ENCODE measurements at places on chromosomes 3 and 15. TPM values are rescaled to one million over a fixed set of nuclear protein-coding genes. Genes with fewer than 3 reads are reported as not detected.

DNA sequence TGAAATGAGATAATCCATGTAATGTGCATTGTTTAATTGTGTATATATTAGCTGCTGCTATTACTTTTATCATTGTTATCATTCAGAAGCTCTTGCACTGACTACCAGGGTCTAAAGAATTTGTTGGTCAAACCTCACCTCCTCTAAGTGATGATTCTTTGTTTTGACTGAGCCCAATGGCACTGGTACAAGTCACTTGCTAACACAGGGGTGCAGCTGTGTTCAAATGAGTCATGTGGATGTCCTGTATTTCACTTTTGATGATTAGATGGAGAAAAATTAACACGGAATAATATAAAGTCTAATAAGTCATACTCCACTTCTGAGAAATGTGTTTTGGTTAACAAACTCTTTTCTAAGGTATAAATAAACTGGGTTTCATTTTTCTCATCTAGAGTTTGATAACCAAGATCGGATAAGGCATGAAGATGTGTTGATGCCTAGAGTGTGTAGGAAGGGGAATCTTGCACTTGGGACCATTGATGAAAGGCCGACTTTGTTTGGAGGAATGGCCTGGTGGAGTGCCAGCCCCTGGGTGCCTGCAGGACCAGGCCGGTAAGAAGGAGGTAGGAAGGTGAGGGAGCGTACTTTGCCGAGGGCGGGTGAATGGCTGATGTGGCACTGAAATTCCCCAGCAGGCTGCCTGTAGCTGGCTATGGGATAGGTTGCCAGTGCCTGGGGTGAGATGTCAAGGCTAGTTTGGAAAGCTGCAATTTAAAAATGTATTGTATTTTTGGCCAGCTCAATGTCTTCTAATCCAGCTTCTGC, 244.7 kb upstream of the ZPLD1 start:
- no peaks in the 10 kb centered on the region for H3K4me1 ChIP-seq
- no peak overlapping the region for H3K4me3 ChIP-seq
- H3K36me3 ChIP-seq: no peaks in the 10 kb centered on the region
- no peak overlapping the region for H3K27ac ChIP-seq
- H3K27me3 ChIP-seq: no peaks in the 10 kb centered on the region

The PIK3CA gene
- total RNA-seq: 27.3 TPM

DNA sequence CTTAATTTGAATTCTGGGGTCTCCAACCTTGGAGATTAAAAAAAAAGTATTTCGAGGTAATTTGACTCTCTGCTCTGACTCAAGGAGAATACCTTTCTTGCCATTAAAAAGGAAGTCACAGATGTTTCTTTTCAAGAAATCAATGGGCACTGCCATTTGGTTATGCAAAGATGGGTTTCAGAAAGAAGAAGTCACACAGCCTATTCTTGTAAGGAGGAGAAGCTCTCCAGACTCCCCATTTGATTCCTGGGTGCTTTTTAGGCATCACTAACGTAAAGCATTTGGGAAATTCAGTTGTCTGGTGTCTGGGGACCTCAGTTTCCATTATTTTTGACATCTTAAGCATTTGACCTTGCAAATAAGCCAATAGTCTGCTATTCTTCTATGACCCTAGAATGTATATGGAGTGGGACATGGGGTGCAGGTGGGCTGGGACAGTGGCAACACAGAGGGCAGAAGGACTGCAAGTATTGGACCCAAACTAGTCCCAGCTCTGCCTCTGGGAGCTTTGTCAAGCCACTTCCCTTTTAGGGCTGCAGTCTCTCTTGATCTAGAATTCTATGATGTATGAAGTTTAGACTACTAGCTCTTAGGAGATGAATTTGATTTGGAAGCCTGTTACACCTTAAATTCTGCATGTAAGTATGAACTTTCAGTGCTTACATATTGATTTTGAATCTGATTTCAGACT, 27.8 kb downstream of the IL5RA start:
- H3K4me1 ChIP-seq: no peaks in the 10 kb centered on the region
- no peaks in the 10 kb centered on the region for H3K27me3 ChIP-seq
- no peak for DNase-seq
- H3K4me3 ChIP-seq: no peak overlapping the region
- H3K36me3 ChIP-seq: no peaks in the 10 kb centered on the region
- no peak overlapping the region for H3K27ac ChIP-seq

The MESD gene
- 24.5 TPM for total RNA-seq

DNA sequence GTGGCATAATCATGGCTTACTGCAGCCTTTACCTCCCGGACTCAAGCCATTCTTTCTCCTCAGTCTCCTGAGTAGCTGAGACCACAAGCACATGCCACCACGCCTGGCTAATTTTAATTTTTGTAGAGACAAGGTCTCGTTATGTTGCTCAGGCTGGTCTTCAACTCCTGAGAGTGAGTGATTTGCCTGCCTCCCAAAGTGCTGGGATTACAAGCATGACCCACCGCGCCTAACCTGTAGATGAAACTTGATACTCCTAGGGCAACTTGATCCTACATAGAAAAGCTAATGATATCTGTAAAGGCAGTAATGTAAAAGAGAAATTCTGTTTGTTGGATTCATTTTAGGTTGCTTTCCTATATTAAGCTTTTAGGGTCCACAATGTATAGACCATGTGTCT, 391.9 kb upstream of the THRB start:
- H3K36me3 ChIP-seq: no peaks in the 10 kb centered on the region
- H3K27me3 ChIP-seq: no peaks in the 10 kb centered on the region
- DNase-seq: no peak
- no peak overlapping the region for H3K4me3 ChIP-seq

DNA sequence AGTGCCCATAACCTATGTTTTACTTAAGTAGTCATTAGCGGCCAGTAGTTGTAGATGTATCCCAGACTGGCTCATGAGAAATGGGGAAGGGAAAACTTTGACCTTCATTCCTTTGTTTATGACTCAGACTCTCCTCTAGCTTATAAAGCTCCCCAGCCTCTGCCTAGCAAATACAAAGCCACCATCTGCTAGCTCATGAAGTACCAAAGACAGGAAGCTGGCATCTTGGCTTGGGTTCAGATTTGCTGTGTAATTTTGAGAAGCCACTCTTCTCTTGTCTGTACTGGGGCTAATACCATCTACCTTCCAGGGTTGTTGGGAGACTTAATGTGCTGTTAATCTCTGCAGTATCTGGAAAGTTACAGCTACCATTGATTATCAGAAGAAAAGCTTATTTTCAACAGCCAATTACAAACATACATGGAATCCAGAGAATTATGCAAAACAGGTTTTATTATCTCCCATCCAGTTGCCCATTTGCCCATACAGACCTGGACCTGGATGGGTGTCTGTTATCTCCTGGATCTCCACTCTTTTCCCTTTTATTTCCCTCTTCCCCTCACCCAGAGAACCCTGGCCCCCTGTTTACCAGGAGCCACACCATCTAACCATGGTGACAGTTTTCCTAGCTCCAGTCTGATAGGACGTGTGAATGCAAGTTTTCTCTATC, 153.8 kb downstream of the SEMA6D start:
- H3K27me3 ChIP-seq: no peaks in the 10 kb centered on the region
- DNase-seq: no peak
- no peak overlapping the region for H3K27ac ChIP-seq
- H3K4me3 ChIP-seq: no peak overlapping the region

DNA sequence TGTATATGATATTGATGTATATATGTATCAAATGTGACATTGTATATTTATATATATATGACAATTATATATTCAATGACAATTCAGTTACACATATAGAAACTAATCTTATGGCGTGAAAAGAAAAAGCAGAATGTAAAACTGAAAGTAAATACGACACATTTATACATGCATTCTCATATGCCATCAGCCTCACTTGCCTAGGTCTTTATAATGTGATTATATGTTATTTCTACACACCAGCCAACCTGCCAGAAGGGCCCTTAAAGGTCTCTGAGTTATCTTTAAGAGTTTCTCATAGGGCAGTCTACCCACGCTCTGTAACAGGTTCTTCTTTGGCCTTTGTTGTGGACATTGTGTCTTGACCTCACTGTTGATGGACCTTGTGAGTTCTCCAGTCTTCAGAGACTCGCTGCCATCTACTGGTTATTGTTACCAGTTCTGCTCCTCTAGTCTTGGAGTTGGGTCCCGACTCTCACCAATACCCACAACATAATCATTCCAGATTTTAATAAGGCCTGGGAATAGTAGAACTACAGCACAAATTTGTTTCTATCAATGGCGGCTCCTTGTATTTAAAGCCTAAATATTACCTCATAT, 371.5 kb upstream of the GOLIM4 start:
- no peaks in the 10 kb centered on the region for H3K27me3 ChIP-seq
- no peak for DNase-seq
- H3K4me3 ChIP-seq: no peak overlapping the region

The ITGB5 gene
- total RNA-seq: 9.6 TPM

- H3K27ac ChIP-seq: no peak overlapping the region
- H3K4me3 ChIP-seq: no peak overlapping the region
- no peaks in the 10 kb centered on the region for H3K36me3 ChIP-seq
- no peak for DNase-seq
- H3K27me3 ChIP-seq: no peaks in the 10 kb centered on the region
These were observed 64.3 kb downstream of the OXSM start for GRCh38 chr3:25854214-25854613.

DNA sequence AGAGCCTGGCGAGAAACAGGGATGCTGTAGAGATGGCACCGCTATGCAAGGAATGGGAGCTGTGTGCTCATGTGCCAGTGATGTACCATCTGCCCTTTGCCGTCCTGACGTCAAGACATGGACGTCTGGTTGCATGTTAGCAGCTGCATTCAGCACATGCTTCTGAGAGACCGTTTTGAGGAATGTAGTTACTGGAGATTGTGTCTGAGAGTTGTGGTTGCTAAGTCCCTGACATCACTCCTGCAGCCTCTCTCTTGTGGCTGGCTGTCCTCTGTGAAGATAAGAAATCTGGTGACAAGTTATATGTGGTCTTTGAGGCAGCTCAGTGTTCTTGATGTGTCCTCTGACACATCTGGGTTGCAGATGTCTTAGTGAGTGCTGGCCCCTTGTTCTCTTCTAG, 165.1 kb downstream of the APBA2 start:
- H3K27ac ChIP-seq: no peak overlapping the region
- peaks cover 9% of the 10 kb centered on the region for H3K4me1 ChIP-seq
- DNase-seq: peak; percentile 22
- no peak overlapping the region for H3K4me3 ChIP-seq
- H3K36me3 ChIP-seq: no peaks in the 10 kb centered on the region

The RASGRP1 gene
- total RNA-seq: 53.3 TPM

GRCh38 chr15:33448151-33448550, 137.4 kb downstream of the RYR3 start:
- H3K27ac ChIP-seq: no peak overlapping the region
- no peaks in the 10 kb centered on the region for H3K36me3 ChIP-seq
- no peaks in the 10 kb centered on the region for H3K4me1 ChIP-seq
- no peak overlapping the region for H3K4me3 ChIP-seq
- no peaks in the 10 kb centered on the region for H3K27me3 ChIP-seq

DNA sequence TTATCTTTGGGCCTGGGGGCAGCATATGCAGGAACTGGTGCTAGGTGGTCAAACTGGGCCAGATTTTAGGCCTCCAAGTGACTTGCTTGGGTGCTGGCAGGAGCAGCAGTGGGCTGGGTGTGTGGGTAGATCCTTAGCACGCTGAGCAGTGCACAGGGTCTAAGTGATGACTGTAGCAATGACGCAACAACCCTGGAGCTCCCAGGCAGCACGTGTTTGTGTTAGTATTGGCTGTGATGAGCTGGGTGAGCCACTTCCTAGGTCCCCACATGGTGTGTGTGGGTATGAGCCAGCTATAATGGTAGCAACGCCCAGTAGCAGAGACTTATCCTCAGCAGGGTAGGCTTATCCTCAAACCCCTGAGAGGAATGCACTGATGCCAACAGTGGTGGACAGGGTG, 570.6 kb upstream of the ROBO1 start:
- H3K27ac ChIP-seq: no peak overlapping the region
- no peaks in the 10 kb centered on the region for H3K27me3 ChIP-seq
- no peak for DNase-seq

DNA sequence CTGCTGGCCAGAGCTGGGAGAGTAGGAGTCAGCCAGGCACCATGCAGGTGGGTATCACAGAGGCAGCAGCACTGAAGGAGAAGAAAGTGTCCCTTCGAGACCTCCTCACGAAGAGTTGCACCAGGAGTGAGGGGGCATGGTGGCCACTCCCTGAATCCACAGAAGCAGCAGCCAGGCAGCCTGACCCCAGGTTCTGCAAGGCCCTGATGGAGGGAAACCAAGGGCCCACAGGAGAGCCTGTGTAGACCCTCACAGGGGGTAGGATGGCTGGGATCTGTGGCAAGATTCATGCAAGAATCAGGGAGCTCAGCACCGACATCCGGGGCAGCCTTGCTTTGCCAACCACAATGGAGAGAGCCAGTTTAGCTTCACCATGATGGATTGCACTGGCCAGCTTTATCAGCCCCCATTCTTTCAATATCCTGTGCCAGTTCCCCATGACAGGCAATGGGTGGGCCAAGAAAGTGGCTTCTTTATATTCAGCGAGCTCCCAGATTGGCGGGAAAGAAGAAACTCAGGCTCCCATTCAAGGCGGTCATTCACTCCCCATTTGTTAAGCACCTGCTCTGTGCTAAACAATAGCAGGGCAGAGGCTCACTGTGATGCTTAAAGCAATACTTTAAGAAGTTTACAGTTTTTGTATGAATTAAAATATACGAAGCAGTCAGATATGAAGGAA, 33.5 kb upstream of the TBC1D21 start:
- no peak overlapping the region for H3K27ac ChIP-seq
- DNase-seq: no peak
- no peaks in the 10 kb centered on the region for H3K36me3 ChIP-seq
- H3K4me1 ChIP-seq: no peaks in the 10 kb centered on the region

The RYR3 gene
- total RNA-seq: 1.4 TPM

- no peaks in the 10 kb centered on the region for H3K27me3 ChIP-seq
- H3K4me3 ChIP-seq: no peak overlapping the region
- H3K27ac ChIP-seq: no peak overlapping the region
- no peaks in the 10 kb centered on the region for H3K36me3 ChIP-seq
- no peaks in the 10 kb centered on the region for H3K4me1 ChIP-seq
These were observed 42.6 kb downstream of the GOLIM4 start for GRCh38 chr3:168053115-168053514.

GRCh38 chr15:76169018-76169417, 109.2 kb downstream of the TMEM266 start:
- no peaks in the 10 kb centered on the region for H3K4me1 ChIP-seq
- no peaks in the 10 kb centered on the region for H3K36me3 ChIP-seq
- no peaks in the 10 kb centered on the region for H3K27me3 ChIP-seq
- no peak for DNase-seq

GRCh38 chr3:131007782-131008181, 18.8 kb downstream of the ASTE1 start:
- no peaks in the 10 kb centered on the region for H3K4me1 ChIP-seq
- H3K27ac ChIP-seq: no peak overlapping the region
- peaks cover 52% of the 10 kb centered on the region for H3K36me3 ChIP-seq
- DNase-seq: no peak
- no peak overlapping the region for H3K4me3 ChIP-seq

The SLC9C1 gene
- 0.94 TPM for total RNA-seq

The GOLGA6L10 gene
- total RNA-seq: 0.47 TPM

The MCCC1 gene
- 22.0 TPM for total RNA-seq

Measured in thymus (tissue), 14 donors.